ENCODE measurements at places on chromosomes 1 and 21.
A peak's percentile ranks its signal among the peaks of the same experiment; 100 is the strongest.

- DNase-seq: no peak
Measured at GRCh38 chr1:33456502-33456886, 16.0 kb upstream of the ZSCAN20 start.

DNA sequence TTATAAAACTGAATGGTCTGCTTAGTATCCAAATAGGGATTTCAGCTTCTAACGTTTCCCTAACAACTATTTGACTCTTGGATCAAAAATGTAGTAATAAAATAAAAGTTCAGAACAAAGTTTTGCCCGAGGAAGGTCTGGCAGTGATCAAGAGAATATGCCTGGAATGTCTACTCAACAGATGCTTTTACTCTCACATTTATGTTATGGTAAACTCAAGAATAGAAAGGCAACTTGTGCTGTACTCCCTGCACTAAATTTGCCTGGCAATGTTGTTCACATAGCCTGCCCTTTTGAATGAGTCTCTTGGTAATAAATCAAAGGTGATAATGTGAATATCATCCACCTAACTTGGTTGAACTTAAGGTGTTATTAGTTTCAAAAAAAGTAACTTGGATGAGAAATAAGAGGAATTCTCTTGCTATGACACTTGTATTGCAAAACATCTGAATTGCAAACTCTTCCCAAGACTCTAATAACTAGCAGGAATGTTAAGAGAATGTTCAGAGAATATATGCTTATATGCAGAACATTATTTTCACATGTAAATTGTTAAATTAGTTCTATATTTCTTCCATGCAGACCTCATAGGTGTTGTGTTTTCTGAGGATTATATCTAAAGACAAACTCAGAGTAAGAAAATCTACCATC is 215.8 kb downstream of the COL24A1 start:
- no peak for DNase-seq

- no peak for DNase-seq
Measured at GRCh38 chr1:40264354-40264781, 6.3 kb downstream of the ZMPSTE24 start.

GRCh38 chr1:12478612-12478985 is 139.4 kb downstream of the DHRS3 start:
- DNase-seq: no peak

GRCh38 chr21:41362605-41363369 is 960 bp downstream of the MX2 start:
- no peak for DNase-seq

DNA sequence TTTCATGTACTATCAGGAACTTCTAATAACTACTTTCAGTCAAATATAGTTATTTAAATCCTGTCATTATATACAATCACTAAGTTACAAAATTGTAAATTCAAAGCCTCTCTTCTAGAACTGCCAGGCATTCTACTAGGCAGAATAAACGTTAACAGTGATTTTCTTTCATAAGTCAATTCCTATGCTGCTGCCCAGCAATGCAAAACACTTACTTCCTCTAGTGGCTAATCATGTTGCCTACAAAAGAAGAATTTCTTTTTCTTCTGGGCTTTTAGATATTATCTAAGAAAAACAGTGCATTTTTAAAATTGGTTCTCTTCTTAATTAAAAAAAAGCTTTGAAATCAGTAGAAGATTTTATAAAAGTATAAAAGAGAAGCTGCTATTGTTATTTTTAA is 509.8 kb upstream of the ADAMTS5 start:
- no peak for DNase-seq

DNA sequence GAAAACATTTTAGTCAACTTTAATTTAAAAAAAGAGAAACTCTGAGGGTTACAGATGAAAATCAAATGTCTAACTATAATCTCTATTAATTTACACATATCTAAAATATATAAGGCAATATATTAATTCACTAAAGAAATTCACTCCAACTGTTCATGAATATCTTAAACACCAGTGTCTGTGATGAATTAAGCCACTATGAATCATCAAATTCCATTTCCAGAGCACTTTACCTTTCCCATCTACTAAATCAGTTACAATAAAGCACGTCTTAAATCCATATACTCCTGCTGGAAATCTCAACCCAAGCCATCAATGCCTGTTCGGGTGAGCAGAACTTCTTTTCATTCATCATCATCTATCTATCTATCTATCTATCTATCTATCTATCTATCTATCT is 4.3 kb downstream of the TAF5L start:
- DNase-seq: no peak

DNA sequence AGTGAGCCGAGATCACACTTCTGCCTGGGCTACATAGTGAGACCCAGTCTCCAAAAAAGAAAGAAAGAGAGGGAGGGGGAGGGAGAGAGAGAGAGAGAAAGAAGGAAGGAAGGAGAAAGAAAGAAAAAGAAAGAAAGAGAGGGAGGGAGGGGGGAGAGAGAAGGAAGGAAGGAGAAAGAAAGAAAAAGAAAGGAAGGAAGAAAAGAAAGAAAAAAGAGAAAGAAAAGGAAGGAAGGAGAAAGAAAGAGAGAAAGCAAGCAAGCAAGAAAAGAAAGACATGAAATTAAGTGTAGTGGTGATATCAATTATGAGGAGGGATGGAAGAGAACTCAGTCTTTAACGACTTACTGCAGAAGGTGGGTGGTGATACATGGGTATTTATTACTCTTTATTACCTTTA is 38.5 kb downstream of the CA6 start:
- DNase-seq: no peak

- peak; percentile 3 for DNase-seq
Measured at GRCh38 chr1:169043823-169044222, 62.7 kb upstream of the ATP1B1 start.

DNA sequence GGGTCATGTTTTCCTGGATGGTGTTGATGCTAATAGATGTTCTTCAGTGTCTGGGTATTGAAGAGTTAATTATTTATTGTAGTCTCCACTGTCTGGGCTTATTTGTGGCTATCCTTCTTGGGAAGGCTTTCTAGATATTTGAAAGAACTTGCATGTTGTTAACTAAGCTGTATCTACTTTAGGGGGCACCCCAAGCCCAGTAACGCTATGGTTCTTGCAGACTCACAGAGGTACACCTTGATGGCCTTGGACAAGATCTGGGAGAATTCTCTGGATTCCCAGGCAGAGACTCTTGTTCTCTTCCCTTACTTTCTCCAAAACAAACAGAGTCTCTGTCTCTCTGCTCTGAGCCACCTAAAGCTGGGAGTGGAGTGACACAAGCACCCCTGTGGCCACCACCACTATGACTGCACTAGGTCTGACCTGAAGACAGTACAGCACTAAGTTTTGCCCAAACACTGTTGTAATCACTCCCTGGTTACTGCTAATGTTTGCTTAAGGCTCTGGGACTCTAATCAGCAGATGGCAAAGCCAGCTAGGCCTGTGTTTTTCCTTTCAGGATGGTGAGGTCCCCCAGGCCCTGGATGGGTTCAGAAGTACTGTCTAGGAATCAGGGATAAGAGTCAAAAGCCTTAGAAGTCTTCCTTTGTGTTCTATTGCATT is 76.5 kb upstream of the C1orf21 start:
- no peak for DNase-seq

DNA sequence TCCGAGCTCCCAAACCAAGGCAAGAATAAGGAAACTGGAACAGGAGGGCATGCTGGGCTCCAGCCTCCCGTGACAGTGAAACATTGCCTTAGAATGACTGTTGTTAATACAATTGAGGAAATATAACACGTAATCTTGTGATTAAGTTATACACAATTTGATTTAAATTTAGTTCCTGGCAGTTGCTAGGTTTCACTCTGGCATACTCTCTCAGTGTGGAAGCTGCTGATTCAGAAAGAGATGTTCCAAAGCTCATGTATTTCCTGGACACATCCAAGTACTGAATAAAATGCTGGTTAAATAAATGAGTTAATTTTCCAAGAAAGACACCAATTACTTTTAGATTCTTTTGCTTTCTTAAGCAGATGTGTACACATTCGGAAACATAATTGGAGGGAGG is 176.1 kb downstream of the GRIK1 start:
- DNase-seq: no peak

DNA sequence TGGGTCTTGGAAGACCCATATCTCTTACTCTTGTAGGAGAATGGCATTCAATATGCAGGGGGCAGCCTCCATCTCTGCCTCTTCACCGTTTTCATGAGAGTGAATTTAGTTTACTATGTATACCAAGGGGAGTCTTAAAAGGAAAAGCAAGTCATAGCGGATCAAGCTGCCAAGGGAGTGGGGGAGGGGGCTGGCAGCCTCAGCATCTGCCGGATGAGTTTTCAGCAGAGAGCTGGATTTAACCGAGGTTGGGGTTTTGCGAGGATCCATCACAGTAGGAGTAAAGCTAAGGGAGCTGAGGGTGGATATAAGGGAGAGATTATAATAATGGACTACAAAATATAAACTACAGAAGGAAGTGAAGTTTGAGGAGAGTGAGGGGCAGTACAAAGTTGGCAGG is 9.9 kb downstream of the CD160 start:
- DNase-seq: no peak

- DNase-seq: peak; percentile 60
Measured at GRCh38 chr1:93344886-93345632, 648 bp upstream of the DR1 start.

GRCh38 chr1:230459465-230459864 is 33.3 kb upstream of the PGBD5 start:
- no peak for DNase-seq

DNA sequence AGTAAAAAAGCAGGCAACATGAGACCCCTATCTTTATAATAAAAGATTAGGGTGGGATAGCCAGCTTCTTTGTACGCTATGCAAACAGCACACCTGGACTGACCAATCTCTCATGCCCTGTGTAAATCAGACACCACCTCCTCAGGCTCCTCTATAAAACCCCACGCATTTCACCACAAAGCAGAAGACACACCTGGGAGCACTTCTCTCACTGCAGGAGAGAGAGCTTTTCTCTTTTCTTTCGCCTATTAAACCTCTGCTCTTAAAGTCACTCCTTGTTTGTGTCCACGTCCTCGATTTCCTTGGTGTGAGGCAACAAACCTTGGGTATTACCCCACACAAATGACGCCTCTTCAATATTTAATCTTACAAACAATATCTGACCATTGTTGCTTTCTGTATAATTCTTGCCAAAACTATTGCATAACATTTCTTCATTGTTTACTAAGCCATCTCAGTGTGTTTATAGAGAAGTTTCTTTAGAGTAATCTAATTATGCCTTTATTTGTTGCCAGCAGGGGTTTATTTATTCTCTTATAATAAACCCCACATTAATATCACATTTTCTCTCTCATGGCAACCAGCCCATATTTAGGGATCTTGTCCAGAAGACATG is 31.6 kb upstream of the NUF2 start:
- DNase-seq: no peak

- DNase-seq: no peak
Measured at GRCh38 chr1:3890389-3891328, 9.4 kb downstream of the C1orf174 start.

DNA sequence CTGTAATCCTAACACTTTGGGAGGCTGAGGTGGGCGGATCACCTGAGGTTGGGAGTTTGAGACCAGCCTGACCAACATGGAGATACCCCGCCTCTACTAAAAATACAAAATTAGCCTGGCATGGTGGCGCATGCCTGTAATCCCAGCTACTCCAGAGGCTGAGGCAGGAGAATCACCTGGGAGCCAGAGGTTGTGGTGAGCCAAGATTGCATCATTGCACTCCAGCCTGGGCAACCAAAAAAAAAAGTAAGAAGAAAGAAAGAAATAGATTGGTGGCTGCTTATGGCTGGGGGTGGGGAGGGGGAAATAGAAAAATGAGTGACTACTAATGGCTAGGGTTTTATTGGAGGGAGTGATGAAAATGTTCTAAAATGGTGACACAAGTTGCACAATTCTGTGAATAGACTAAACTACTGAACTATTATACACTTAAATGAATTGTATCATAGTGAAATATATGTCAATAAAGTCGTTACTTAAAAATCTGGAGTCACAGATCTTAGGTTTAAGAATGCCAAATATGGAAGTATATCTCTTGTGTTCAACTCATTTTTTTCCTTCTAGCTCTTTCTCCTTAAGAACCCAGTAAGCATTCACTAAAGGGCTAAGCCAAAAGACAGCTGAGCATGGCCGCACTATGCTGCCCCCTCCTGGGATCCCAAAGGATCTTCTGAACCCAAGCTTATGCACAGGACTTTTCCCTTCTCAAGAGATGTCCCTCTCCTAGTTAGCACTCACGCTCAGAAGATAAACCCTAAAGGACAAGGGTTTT is 3.2 kb upstream of the NPL start:
- DNase-seq: peak; percentile 67

GRCh38 chr1:220045356-220046051 is 801 bp downstream of the EPRS1 start:
- DNase-seq: peak; percentile 59

GRCh38 chr1:188406636-188407035 is 1577.9 kb downstream of the PLA2G4A start:
- no peak for DNase-seq

DNA sequence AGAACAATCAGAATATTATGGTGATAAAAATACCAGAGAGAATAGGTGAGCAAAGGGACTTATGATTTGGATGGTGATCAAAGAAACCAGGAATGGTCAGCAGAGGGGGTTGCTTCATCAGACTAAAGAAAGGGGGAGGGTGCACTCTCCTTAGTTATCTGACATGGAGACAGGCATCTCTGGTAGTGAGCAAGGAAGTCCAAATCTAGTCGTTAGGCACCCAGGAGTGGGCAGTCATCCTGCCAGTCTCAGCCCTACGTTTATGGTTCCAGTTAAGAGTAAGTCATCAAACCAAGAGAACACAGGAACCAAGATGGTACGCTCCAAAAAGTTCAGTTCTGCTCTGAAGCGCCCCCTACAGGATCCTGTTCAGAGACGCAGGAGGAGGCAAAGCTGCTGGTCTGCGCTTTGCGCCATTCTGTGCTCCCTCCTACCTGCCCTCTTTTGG is 28.6 kb downstream of the EBNA1BP2 start:
- peak; percentile 34 for DNase-seq

- peak; percentile 92 for DNase-seq
Measured at GRCh38 chr1:155091071-155092051, 12.7 kb downstream of the EFNA3 start.

GRCh38 chr1:53641481-53642214 is 97.3 kb downstream of the GLIS1 start:
- DNase-seq: no peak

DNA sequence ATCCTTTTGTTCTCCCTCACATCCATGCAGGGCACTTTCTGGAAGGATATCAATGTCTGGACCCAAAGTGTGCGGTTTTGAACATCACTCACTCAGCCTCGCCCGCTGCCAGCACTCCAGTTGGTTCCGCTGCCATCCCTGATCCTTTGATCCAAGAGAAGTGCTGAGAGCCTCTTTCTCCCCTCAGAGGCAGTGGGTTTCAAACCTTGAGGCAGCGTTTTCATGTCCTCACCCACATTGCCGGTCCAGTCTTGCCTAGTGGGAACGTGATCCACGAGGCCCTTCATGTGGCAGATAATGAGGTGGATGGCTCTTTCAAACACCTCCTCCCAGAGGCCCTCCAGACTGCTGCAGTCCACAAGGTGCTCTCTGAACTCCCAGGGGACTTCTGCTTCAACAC is 122.2 kb downstream of the ACTL8 start:
- DNase-seq: no peak

All from NAMALWA (cell line).